Neuronal stem cell (in vitro differentiated cells): ENCODE measurements at places on chromosomes 6 and 20.

DNA sequence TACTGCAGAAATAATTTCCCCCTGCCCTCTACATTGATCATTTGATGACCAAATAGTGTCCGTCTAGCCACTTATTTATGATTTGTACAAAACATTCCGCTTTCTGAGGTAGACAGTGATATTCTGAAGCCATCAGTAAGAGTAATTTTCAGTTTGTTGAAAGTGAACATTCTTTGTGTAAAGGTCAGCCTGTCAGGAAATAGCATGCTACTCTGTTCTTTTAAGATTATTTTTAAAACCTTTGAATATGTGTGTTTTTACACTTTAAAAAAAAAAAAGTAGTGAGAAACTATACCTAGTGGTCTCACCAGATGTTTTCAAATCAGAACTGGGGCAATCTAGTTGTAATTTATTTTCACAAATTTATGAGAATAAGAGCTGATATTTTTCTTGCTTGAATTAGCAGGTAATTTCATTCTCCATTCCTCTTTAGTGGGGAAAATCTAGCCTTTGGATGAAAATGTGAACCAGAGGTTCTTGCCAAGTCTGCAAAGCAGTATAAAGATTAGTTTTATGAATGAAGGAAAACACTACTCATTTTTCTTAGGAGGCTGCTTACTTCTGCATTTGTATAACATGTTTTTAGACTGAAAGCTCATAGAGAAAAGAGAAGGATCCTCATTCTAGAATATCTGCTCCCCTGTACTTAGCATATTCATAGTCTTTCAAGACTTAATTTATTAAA lies 12.1 kb upstream of the REV3L start:
- no peak for DNase-seq

- no peak for DNase-seq
These were observed 68.3 kb downstream of the CEBPB start for GRCh38 chr20:50258790-50259483.

GRCh38 chr20:33945391-33946081 lies 48.2 kb upstream of the RALY start:
- DNase-seq = no peak

GRCh38 chr6:138415125-138415524 lies 11.1 kb downstream of the HEBP2 start:
- DNase-seq = no peak

- no peak for DNase-seq
These were observed 116.7 kb downstream of the SULF2 start for GRCh38 chr20:47668313-47669151.

- DNase-seq = no peak
These were observed 9.2 kb upstream of the DEFB113 start for GRCh38 chr6:49978332-49979226.

GRCh38 chr20:10131732-10132345 lies 86.8 kb upstream of the SNAP25 start:
- no peak for DNase-seq

DNA sequence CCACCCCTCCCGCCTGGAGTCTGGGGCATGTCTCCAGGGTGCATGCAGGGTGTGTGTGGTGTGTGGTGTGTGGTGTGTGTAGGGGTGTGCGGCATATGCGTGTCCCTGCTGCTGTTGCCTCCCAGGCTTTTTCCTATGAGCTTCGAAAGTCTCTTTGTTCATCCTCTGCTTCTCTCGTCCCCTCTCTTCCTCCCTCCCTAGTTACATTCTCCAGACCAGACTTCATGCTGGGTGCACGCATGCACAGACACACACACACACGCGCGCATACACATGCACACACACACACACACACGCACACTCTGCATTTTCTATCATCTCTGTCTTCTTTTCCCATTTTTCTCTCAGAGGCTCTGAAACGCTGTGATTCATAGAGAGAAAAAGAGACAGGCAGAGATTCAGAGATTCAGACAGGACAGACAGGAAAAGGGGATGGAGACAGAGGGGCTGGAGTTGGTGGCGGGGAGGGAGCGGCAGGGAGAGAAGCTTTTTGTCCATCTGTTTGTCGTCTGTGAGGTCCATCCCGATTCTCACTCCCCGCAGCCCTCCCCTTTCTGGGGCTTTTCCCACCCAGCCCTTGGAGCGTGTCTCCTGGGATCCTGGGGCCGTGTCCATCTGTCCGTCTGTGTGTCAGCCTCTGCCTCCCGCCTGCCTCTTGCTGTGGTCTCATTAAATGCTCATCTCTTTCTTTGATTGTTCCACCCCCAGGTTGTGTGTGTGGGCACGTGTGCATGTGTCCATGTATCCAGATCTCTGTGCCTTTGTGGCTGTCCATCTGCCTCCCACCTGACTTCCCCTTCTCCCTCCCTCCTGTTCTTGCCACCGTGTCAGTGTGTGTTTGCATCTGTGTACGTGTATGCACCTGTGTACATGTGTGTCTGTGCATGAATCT lies 62.6 kb downstream of the SRC start:
- no peak for DNase-seq

DNA sequence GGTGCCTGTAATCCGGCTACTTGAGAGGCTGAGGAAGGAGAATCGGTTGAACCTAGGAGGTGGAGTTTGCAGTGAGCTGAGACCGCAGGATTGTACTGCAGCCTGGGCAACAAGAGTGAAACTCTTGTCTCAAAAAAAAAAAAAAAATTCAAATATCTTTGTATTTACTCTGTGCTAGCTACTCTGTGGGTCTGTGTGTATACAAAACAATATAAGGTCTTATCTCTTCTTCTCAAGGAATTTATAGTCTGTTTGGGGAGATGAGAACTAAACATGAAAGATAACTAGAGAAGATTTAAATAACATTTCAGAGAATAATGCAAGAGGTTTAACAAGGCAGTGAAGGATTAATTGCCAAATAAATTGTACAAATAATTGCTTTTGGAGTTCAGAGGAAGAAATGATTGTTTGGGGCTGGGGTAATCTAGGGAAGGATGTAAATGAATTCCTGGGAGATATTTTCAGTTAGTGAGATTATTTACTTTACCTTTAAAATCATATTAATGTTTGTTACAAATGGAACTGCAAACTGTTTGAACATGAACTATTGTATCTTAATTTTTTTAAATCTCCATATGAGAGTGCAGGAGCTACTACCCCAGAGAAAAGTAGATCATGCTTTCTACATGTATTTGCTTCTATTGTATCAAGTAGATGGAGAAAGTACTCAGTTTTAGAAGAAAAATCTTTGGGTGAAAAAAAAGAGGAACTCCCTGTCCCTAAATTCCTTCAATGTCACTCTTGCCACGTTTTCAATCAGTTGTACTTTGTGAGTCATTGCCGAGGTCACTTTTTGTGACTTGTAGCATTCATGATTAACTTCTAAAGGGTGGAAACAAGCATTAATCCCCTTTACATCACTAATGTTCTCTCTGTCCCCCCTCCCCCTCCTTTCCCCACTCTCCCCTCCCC lies 39.0 kb downstream of the NCOA3 start:
- no peak for DNase-seq

- peak; percentile 84 for DNase-seq
These were observed 111.1 kb downstream of the FOXC1 start for GRCh38 chr6:1720620-1721322.

DNA sequence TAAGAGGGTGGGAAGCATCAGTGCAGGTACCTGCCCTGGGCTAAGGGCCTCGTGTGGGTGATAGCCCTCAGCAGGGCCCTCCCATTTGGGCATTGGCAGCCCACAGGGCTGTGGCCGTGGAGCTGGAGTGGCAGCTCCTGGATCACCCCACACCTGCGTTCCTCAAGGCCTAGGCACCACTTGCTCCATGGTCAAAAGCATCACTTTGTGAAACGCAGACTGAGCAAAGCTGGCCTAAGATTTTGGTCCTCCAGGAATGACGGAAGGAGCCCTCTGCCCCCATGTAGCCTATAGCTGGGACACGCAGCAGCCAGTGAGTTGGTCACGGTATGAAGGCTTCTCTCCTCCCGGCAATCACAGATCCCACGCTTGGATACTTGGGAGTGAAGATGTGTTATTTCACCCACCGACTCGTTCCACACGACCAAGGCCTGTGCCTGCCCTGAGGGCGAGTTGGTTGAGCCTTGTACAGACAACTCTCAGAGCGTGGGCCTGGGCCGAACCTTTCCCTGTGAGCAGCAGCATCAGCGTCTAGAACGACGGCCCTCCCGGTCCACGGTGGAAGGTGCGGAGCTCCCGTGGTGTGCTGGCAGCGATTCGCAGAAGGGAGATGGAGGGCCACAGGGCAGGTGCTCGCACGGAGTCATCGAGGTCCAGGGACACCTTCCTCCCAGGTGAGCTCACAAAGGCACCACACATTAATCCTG lies 39.7 kb downstream of the THBS2 start:
- no peak for DNase-seq

GRCh38 chr6:52587001-52587400 lies 10.1 kb upstream of the TRAM2 start:
- no peak for DNase-seq
